ENCODE measurements at places on chromosomes 11 and 22.

- no peak for DNase-seq
Measured at GRCh38 chr11:69520186-69520916, 38.9 kb downstream of the LINC01488 start.

DNA sequence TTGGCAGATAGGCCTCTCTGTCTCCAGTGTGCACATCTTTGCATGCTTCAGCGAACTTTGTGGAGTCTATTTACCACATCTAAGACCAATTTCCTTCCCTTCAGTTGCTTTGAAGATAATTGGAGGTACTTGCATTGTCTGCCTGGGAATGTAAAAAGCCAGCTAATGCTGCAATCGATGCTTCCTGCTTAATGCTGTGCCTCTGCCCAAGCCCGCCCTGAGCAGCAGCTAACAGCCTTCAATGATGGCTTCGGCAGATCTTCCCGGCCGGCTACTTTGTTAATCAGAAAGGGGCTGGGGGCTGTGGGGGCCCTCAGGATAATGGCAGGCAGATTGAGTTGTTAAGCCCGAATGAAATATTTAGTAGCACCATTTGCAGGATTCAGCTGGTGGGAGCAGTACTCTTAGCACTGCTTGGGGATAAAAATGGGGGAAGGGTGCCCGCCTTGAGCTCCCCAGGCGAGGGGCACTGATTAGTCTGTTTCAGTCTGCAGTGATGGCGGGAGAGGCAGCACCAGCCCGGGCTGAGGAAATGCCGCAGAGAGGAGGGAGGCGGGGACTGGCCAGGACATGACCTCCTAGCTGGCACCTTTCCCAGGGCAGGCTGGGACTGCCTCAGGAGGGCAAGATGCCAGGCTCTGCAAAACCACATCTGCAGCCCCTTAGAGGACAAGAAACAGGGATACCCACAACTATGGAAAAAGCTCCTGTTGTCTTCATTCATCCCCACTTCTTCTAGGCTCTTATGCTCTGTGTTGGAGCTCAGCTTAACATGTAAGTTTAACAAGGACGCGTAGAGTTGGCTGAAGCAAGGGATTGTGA is 460.0 kb downstream of the BUD13 start:
- DNase-seq = no peak

DNA sequence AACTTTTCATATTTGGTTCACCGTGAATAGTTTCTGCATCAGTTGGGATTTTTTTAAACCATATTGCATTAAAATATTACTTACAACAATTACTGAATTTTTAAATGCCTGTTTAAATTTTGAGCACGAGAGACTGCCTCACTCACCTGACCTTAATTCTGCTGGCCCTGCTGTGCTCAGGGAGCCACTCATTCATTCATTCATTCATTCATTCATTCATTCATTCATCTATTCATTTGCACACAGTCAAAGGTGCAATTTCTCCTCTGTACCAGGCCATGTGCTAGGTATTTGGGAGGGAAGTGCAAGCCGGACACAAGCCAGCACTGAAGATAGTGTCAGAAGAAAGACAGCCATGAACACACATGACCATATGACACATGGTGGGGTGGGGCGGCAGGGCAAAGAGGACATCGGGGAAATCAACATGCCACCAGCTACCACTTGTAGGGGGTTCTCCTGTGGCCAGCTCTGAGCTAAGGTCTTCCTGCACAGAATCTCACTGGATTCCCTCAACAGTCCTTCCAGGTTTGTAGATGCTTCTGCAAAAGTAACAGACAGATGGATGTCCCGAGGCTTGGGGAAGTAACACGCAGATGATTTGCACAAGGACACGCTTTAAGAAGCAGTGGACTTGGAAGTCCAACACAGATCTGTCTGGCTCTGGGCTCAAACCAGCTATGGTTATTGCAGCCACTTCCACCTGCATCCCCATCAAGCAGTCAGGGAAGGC is 568 bp upstream of the CSF2RB start:
- no peak for DNase-seq

GRCh38 chr11:15926071-15926470 is 430.3 kb downstream of the SOX6 start:
- no peak for DNase-seq

DNA sequence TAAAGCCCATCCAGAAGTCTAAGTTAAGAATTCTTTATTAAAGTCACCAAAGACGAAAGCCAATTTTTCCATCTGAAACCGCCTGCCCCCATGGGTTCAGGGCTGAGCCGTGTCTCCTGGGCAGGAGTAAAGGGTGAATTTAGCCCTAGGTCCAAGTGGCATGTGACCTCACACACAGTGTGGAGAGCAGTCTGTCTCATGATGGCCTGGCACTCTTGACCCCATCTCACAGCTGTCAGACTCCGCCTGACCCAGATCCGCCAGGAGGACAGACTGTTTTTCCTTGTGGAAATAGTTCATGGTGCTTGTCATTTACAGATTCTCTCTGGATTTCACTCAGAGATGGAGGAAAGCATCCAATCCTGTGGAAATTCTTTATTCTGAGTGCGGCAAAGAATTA is 109.7 kb downstream of the GALNT18 start:
- no peak for DNase-seq

- DNase-seq = no peak
Measured at GRCh38 chr11:97638641-97639224, 1248.9 kb downstream of the JRKL start.

- no peak for DNase-seq
Measured at GRCh38 chr11:16543642-16544041, 187.3 kb upstream of the SOX6 start.

- DNase-seq = no peak
Measured at GRCh38 chr11:110812086-110812733, 100.0 kb upstream of the ARHGAP20 start.

Measured in activated naive CD4-positive, alpha-beta T cell (primary cell).